Uterus (tissue), 4 donors: ENCODE measurements at places on chromosomes 16 and 17. TPM values are rescaled to one million over a fixed set of nuclear protein-coding genes. Genes with fewer than 3 reads are reported as not detected.

DNA sequence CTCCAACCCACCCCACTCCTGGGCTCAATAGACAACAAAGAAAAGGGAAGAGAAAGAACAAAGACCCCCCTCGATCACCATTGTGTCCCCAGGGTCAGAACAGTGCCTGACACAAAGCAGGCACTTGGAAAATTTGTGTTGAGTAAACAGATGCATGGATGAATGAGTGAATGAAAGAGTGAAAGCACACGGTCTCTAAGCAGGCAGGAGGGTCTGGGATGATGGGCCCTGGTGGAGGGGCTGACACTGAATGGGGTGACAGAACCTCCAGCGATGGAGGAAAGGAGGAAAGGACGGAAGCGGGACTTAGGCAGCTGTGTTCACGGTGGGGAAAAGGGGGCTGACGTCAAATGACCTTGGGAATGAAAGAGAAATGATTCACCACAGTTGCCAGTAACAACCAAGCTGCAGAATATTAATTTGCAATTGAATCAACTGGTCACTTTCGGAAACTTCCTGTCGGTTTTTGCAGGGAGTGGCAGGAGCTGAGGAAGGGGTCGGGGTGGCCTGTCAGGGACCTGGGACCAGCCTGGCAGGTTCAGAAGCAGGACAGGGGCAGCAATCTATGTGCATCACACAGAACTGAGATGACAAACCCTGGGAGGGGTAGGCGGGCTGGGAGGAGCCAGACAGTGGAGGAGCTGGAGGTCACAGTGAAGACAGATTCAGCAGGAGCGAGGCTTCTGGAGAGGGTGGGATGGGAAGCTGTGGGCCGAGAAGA is 6.7 kb upstream of the GAST start:
- DNase-seq, result no peak

DNA sequence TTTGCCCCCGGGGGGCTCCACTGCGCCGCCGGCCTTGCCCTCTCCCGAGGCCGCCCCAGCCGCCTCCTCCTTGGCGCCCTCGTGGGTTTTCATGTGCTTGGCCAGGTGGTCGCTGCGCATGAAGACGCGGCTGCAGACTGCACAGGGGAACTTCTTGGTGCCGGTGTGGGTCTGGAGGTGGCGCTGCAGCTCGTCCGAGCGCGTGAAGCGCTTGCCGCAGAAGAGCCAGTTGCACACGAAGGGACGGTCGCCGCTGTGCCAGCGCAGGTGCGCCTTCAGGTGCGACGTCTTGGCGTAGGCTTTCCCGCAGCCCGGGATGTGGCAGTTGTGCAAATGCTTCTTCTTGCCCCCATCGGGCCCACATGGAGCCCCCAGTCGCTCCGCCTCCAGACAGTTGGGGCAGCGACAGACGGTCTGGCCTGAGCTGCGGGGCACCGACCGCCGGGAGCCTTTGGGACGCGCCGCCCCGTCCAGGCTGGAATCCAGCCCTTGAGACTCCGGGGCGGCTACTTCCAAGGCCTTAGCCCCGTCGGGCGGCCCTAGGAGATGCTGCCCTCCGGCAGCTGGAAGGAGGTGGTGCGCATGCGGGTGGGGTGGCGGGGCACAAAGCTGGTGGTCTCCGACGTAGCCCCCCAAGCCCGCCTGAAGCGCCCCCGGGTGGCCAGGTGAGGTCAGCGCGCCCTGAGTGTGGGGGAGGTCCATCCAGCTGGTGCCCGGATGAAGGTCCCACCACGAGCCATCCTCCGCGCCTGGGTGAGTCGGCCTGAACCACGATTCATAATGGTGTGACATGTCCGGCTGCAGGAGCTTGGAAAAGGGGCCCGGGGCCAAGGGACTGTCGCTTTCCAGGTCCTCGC is 3.4 kb downstream of the SP6 start:
- no peak for DNase-seq

- no peak for DNase-seq
Measured at GRCh38 chr16:87821376-87822107, 47.8 kb downstream of the SLC7A5 start.

The CAPNS2 gene
- not detected for total RNA-seq

The PRSS21 gene
- not detected for total RNA-seq

- DNase-seq, result no peak
Measured at GRCh38 chr17:55811536-55811935, 60.7 kb downstream of the PCTP start.

The HAS3 gene
- total RNA-seq, result 2.6 TPM

- DNase-seq, result no peak
Measured at GRCh38 chr17:45022288-45022648, 29.2 kb downstream of the DCAKD start.

GRCh38 chr16:66911801-66912200 is 6.9 kb downstream of the CDH16 start:
- DNase-seq, result no peak

DNA sequence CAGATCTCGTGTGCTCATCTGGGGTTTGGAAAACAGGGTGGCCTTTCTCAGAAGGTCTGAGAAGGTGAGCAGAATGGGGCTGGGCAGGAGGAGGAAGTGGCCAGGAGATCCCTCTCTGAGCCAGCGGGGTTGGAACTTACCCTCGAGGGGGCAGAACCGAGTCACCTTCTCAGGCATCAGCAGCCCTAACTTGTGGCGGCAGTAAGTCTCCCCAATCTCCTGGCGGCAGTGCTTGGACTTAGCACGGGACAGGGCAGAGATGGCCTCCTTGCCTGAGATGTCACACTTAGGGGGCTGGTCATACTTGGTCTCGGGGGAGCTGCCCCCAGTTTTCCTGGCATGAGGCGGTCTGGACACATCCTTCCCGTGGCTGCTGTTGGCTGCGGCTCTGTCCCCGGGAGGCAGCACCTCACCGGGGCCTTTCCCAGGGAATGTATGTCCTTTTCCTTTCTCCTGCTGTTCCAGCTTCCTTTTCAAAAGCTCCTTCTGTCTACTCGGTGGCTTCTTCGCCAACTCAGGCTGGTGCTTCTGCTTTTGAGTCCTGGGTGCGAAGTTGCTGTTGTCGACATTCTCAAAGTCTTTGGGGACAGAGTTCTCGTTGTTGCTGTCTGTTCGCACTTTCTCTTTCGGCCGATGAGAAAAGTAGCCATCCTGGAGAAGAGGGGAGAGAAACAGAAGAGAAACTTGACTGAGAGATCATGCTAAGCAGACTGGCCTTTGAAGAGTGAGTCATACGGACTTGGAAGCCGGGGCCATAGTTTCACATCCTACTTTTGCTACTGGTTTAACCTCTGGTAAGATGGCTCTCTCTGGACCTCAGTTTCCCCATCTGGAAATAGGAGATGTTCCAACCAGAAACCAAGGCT is 211.7 kb downstream of the XYLT1 start:
- DNase-seq, result no peak

DNA sequence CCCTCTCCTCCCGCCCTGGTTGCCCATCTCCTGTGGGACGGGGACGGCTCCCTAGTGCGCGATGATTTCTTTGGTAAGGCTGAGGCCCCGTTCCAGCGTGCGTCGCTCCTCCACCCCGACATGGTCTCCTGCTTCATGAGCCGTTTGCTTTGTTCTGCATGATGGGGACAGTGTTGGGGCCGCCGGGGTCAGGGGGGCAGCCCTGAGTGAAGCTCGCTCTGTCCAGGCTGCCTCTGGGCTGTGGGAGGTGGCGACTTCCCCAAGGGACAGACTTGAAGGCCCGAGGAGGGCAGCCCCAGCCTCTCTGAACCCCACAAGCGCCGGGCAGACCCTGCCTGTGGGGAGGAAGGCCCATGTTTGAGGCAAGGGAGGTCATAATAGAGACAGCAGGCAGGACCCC is 12.4 kb downstream of the NME3 start:
- no peak for DNase-seq

GRCh38 chr17:41678411-41678906 is 10.2 kb upstream of the EIF1 start:
- no peak for DNase-seq

The NPIPB8 gene
- total RNA-seq, result not detected

DNA sequence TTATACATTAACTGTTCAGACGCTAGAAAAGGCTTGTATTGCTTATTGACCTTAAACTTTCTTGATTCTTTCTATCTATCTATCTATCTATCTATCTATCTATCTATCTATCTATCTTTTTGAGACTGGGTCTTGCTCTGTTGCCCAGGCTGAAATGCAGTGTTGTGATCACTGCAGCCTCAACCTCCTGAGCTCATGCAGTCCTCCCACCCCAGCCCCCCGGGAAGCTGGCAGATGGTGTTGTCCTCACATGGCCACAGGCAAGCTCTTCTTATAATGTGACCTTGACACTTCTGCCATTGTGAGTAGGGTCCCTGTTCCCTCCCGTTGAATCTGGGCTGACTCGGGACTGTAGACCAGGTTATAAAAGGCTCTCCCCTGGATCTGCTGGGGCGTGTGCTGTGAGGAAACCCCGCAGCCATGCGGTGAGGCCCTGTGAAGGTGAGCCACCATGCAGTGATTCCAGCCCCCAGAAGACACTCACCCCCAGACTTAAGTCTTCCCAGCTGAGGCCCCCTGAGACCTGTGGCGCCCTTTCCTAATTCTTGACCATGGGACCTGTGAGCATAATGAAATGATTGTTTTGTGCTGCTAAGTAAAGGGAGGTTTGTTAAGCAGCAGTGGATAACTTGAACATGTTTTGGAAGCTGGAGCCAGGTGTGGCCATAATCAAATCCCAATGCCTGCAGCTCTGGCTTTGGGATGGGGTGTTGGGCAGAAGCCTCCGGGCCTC is 54.3 kb downstream of the RPTOR start:
- DNase-seq, result no peak
